ENCODE measurements at places on chromosomes 13 and 19. TPM values are rescaled to one million over a fixed set of nuclear protein-coding genes. Genes with fewer than 3 reads are reported as not detected.

RGL3 gene
- 2.5 TPM for total RNA-seq

DNA sequence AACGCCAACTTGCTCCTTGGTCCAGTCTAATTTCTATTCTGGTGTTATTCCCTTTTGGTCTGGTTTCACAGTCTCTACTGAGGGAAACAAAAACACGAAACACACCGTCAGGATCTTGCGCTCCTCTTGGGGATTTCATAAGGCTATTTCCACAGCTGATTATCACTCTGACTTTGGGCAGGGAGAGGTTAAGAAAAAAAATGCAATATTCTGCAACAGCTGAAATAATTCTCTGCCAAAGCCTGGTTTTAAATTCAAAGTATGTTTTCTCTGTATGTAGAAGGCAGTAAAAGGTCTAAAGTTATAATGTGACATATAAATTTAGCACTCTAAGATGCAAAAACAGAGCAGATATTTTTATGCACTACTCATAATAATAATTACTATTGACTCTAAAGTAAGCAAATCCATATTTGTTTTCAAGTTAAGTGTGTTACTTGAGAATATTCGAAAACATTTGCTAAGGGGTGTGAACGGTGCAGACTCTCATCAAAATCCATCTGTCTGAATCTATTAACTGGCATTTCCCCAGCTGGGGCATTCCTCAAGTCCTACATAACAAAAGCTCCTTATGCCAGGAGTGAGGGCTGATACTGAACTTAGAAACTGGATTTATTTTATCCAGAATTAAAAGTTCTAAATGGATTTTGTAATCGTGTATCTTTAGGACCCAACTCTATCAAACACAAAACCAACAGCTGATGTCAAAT is 38.4 kb upstream of the STARD13 start:
- no peak for DNase-seq

DNA sequence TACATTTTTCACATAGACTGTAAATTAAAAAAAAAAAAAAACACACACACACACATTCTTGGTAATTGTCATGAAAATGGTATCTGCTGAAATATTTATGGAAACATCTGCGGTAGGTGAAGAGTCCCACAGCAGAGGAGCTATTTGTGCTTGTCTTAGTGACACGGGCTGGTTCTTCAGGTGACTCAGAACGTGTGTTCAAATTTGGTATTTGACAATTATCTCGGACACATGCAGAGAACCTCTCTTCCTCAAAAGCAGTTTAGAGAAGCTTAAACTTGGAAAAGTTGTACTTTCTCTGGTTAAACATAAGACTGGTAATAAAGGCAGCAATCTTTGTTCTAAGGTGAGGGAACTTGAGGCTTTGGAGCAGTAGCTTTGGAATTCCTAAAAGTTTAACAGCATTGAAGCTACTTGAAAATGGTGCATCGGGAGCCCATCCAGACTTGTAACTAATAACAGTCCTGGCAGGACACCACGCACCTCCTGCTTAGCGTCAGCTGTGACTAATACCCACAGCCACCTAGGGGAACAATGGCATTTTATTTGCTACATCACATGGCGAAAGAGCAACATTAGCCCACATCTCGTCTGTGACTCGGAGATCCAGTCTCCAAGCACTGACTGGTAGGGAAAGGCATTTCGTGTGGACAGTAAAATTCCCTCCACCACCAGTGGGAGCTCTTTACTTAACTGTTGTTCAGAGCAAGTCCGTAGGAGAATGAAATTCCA is 1505.1 kb upstream of the SLC10A2 start:
- DNase-seq: peak; percentile 92

KIR3DL1 gene
- total RNA-seq: not detected

DNA sequence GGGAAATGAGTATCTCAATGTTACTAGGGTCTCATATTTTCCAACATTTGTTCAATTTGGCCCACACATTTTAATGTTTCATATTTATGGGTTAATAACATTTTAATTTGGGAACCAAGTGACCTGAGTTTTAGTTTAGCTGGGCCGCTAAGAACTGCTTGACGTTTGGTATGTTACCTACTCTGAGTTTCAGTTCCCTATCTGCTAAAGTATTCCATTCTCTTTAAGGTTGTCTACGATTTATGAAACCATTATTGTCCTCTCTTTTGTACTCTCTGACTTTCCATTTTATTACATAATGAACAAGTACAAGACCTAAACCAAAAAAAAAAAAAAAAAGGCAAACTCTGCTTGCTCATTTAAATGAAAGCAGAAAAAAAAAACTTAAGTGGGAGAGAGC is 89.9 kb downstream of the FGF14 start:
- DNase-seq: no peak

- no peak for DNase-seq
Measured at GRCh38 chr13:109403012-109403421, 383.4 kb downstream of the IRS2 start.

DNA sequence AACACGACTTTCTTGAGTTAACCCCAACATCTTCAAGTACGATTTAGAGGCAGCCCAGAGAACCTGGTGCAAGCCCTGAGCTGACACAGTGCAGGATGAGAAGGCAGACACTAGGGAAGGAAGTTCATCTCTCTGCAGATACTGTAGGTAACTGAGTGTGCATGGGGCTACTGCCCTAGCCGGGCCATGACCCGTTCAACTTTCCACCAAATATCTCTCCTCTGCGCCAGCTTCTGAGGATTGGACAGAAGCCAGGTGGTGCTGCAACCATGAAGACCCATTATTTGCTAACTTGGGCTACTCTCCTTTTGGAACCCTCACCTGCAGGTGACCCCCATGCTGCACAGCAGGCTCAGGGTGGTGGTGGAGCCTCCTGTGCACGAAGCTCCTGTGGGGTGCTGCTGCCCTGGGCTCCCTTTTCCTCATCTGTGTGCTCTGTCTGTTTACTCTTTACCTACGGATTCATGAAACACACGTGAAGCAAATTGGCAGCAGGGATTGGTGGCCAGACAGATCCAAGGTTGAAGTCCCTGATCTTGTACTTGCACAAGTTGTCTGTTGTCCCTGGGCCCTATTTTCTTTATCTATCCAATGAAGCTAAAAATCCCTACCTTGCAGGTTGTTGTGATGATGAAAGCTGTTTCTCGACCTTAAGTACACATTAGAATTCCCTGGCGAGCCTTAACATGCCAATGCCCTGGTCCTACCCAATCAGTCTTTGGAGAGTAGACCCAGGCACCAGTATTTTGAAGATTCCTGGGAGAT is 227.8 kb downstream of the LACC1 start:
- no peak for DNase-seq

- DNase-seq: no peak
Measured at GRCh38 chr19:33630880-33631608, 9.3 kb downstream of the CHST8 start.

GRCh38 chr13:111047326-111047725 is 67.8 kb upstream of the ARHGEF7 start:
- DNase-seq: no peak

DNA sequence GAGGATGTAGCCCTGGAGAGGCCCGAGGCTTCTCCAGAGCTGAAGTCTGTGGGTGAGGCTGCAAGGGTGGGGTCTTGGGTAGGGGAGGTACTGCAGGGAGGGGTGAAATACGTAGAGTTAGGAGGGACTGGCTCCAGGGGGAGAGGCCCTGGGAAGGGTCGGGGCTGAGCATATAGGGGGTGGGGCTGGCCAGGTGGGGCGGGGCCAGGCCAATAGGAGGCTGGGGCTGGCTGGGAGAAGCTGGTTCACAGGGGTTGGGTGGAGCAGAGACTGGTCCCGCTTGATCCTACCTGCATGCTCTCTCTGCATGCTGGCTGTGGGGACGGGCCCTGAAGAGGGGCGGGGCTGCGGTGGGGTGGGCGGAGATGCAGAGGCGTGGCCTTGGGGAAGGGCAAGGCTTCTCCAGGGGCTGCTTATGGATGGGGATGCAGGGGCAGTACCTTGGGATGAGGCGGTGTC is 51.9 kb downstream of the CELF5 start:
- peak; percentile 43 for DNase-seq

GRCh38 chr13:108305655-108306054 is 36.1 kb downstream of the TNFSF13B start:
- no peak for DNase-seq

MAST1 gene
- 0.12 TPM for total RNA-seq

DNA sequence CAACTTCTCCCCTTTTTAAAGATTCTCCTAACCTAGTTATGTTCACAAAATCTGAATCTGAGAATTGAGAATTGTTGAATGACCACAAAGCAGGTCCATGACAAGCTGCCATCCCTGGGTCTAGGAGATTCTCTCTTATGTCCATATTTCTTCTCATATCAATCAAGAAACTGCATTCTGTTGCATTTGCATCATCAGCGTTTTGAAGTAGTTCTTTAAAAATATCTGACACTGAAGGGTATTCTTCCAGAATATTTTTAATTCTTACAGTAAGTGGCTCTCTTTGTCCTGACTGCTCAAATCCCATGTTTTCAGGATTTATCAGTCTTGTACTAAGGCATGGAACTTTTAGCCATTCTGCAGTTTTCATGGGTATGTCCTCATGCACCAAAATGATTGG is 94.3 kb downstream of the SACS start:
- DNase-seq: no peak

DNA sequence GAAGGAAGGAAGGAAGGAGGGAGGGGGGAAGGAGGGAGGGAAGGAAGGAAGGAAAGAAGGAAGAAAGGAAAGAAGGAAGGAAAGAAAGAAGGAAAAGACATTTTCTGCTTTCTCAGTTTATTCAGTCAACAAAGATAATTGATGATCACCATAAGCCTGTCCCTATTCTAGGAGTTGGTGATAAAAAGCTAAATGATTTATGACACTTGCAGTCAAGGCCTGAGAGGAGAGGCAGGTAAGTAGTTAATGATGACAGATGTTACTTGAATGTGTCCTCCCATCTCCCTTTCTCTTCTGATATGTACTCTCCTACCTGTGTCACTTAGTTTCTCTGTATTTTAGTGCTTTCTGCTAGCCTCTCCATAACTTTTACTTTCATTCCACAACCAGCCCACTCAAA is 141.3 kb downstream of the SLITRK6 start:
- DNase-seq: no peak

DNA sequence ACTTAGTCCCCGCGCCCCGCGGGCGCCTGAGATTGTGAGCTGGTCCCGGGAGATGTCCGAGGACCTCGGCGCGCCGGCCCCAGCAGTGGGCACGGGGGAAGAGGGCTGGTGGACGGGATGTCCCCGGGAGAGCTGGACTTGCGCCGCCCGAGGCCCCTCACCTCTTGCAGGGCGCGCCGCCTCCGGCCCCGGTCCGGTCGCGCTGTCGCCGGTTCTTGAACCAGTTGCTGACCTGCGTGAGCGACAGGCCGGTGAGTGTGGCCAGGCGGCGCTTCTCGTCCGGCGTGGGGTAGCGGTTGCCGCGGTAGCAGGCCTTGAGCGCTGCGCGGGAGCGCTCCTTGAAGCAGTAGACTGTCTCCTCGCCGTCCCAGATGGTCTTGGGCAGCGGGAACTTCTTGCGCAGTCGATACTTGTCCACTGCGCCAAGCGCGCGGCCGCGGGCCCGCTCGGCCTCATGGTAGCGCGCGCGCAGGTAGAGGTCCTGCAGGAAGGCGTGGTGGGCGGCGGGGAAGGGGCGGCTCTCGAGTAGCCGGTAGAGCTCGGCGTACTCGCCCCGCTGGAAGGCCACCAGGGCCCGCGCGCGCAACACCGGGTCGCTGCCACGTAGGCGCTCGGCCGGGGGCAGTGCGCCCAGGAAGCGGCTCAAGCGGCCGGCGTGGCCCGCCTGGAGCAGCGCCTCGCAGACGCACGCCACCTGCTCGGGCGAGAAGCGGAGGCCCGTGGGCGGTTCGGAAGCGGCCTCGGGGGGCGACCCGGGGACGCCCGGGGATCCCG is 984 bp downstream of the SIX5 start:
- peak; percentile 77 for DNase-seq

- DNase-seq: no peak
Measured at GRCh38 chr19:17950310-17951156, 16.4 kb upstream of the KCNN1 start.

HSPB6 gene
- total RNA-seq: 0.47 TPM

DNA sequence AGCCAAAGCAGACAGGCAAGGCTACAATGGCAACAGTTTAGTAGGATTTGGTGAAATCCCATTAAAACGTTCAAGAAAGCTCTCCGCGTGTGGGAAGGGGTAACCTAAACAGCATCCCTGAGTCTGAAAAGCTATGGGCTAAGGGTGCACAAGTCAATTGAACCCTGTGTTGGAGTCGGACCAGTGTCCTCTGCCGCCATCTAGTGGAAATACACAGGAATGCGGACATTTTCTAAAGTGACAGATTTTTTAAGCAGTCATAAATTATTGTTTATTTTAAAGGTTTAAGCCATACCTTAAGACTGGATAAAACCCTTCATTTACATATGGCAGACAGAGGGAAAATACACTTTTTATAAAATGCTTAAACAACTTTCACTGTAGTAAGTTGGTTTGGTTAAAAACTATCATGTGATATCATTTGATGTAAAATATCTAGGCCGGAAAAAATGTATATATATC is 26.5 kb upstream of the LSM14A start:
- peak; percentile 58 for DNase-seq

GRCh38 chr19:31448221-31448657 is 99.0 kb upstream of the TSHZ3 start:
- DNase-seq: peak; percentile 17

WASF3 gene
- 4.7 TPM for total RNA-seq

- no peak for DNase-seq
Measured at GRCh38 chr13:29503041-29503837, 92.2 kb downstream of the SLC7A1 start.

IGFL3 gene
- not detected for total RNA-seq

DNA sequence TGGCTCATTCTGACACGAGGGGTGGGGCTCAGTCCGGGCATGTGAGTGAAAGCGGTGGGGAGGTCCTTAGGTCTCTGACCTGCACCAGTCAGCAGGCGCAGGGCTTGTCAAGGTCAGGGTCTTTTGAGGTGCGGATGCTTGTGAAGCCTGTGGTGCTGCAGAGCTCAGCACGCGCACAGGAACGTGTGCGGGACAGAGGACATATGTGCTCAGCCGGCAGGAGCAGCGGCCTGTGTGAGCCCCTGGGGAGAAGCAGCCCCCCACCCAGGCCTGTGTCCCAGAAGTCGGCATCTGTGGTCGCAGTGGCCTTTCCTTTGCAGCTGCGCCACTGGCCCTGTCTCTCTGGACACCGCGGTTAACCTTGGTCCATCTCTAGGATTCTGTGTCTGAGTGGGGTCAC is 30.9 kb downstream of the ATP4B start:
- DNase-seq: no peak

- no peak for DNase-seq
Measured at GRCh38 chr13:101544979-101545378, 92.5 kb downstream of the ITGBL1 start.

DNA sequence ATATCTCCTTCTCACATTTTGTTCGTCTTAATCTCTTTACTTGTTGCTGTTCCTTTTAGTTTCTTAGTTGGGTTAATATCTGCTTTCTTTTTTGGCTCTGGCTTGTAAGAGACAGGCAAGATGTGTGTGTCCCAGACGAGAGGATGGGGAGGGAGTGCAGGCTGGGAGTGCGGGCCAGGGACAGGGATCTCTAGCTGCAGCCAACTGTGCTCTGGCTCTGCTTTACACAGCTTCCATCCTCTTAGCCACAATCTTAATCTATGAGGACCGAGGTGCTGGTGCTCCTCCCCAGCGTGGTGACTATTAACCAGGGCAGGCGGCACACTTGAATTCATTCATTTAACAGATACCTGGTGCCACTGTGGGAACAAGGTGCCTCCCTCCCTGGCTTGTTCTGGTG is 70.9 kb upstream of the WASF3 start:
- DNase-seq: no peak

GRCh38 chr19:14183741-14184350 is 22.1 kb downstream of the ADGRL1 start:
- no peak for DNase-seq

ZNF667 gene
- total RNA-seq: 4.5 TPM

GRCh38 chr19:334296-335071 is 10.1 kb downstream of the MIER2 start:
- no peak for DNase-seq
